ENCODE measurements at places on chromosomes 3 and 15. TPM values are rescaled to one million over a fixed set of nuclear protein-coding genes. Genes with fewer than 3 reads are reported as not detected.

DNA sequence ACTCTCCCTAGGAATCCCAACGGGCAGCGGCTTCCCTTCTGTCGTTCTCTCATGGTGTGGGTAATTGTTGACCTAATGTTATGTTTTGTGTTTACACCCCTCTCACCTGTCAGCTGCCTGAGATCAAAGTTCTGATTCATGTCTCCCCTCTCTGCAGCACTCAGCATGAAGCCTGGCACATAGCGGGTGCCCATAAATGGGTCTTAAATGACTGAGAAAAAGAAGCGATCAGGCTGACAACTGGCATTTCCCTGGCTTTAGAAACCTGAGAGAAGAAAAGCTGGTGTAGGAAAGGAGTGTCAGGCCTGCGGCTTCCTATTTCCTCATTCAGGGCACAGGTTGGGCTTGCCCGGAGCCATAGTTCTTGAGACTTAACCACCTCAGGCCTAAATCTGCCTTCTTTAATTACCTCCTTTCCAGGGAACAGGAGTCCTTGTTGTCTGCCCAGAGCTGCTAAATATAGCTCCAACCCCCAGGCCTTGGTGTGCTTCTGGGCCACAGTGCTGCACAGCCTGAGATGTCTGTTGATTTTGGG lies 31.8 kb downstream of the LPP start:
- DNase-seq = no peak

GRCh38 chr3:168427156-168427555 lies 331.4 kb upstream of the GOLIM4 start:
- no peak for DNase-seq

DNA sequence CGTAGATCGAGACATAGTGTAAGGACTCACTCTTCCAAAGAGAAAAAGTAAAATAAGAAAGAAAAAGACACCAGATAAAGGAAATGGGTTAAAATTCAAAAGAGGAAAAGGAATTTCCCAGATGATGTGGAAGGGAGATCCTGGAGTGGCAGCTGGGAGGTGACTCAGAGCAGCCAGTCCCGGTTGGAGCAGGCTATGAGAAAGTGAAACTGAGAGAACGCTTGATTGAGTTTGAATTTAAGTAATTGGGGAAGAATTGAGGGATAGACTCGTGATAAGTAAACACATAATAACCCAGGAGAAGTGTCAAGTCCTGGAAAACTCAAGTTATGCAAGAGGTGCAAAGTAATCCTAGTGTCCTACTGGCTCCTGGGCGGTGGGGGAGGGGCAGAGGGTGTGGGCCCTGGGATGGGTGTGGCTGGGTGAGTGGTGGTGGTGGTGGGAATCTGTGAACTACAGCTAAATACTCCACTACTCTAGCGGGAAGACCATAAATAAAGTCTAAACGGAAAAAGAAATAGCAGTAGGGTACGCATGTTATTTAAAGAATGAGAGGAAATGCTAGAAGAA lies 1.2 kb downstream of the PRR20G start:
- DNase-seq = no peak

DNA sequence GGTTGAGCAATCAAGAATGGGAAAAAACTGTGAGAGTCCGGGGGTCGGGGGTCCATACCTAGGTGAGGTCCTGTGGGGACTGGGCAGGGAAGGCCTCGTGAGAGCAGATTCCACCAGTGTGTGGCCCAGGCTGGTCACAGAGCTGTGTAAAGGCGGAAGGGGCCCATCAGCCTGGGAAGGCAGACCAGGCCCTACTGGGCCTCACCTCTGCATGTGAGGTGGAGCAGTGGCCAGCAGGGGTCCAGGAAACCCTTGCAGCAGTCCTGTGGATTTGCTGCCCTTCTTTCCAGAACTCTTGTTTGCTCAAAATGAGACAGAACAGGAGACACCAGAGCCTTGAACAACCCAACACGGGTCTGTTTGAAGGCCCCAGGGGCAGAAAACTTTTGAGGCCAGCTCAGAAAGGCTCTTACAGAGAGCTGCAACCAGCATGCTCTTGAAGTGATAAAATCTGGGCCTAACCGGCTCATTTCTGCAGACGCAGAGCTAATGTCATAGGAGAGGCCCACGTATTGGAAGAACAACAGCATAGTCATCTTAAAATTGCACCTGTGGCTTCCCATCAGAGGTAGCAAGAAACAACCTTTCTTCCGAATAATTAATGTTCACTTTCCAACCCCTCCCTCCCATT lies 30.3 kb upstream of the HHATL start:
- DNase-seq = no peak

DNA sequence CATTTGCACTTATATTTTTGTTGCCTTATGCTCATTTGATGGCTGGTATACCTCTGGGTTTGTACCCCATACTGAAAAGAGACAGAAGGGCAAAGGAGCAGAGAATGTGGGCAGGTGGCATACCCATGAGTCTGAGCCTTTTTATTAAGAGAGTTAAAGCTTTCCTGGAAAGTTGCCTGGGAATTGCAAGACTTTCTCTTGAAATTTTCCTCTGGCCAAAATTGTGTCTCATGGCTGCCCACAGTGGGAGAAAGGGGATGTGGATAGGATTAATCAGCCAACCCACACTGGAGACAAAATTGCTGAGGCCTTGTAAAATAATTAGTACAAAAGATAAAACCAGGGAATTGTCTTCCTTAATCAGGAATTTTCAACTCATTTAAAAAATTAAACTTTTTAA lies 8.2 kb upstream of the NMD3 start:
- no peak for DNase-seq

DNA sequence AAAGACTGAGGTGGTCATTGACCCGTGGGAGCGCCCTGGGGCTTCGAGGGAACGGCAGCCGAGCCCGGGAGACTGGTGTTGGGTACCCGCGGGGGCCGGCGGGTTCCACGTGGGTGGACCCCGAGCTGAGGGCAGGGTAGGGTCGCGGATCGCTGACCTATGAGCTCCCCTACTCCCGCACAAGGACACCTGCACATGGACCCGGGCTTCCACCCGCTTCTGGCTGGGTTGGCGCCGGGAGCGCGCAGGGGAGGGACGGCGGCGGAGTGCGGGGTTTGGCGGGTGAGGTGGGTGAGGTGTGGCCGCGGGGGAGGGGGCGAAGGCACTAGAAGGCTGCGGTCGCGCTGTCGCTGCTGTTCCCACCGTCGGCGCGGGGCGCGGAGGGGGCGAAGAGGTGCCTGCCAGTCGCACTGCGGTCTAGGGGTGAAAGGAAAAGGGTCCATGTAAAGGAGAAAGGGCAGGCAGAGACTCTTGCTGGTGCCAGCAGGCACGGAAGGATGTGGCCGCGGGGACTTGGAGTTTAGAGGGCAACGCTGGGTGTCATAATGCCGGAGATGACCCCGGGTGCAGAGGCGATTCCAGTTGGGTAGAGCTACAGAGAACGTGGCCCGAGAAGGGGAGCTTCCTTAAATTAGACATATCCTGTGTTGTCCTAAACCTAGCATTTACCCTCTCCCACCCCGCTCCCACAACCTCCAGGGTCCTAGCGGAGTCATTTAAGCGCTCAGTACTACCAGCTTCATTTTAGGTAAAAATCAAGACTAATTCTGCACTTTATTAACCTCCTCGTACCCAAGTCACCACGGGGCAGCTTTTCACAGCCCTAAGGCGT lies 245.9 kb upstream of the TOPAZ1 start:
- DNase-seq = no peak

- no peak for DNase-seq
Measured at GRCh38 chr15:75844629-75845335, 1.5 kb downstream of the UBE2Q2 start.

Gene MED12L
- 2.8 TPM for total RNA-seq

Gene SEMA3G
- total RNA-seq = 0.08 TPM

Gene SUCLG2
- total RNA-seq = 28.2 TPM

Gene USP3
- 75.3 TPM for total RNA-seq

Gene MAGEL2
- total RNA-seq = not detected

All from natural killer cell treated with Interleukin-12 subunit alpha and Interleukin-12 subunit beta and Interleukin-15 and Interleukin-18, amount 100 ng/mL, for 72 hours (primary cell).